ENCODE measurements at places on chromosomes 2 and 18.

DNA sequence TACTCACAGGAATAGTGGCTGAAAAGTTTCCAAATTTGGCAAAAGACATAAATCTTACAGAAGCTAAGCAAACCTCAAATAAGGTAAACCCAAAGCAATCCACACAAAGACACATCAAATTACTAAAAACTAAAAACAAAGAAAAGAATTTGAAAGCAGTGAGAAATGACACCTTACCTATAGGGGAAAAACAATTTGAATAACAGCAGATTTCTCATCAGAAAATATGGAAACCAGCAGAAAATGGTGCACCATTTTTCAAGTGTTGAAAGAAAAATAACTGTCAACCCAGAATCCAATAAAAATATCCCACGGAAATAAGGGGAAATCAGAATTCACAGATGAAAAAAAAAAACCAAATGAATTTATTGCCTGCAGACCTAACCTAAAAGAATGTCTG lies 138.6 kb downstream of the PIGN start:
- DNase-seq: no peak

DNA sequence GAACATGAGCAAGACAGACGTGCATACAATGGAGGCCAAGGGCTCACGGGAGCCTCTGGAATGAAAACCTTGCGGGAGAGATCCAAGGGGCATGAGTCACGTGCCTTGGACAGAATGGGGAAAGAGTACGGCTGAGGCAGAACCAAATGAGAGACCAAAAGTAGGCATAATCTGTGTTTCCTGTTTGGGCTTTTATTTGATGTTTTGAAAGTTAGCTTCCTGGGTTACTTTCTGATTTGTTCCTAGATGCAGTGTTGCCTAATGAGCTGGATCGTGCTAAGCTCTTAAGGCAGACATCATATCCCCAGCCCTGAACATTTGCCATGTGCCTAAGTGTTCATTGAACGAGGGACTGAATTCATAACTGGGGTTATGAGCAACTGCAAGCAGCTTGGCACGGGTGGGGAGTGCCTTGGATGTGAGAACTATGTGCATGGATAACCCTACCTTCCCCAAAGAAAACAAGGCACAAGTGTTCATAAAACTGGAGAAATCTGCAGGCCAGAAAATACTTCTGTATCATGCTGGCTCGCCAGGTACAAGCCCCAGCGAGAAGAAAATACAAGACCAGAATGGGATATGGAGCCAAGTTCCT lies 60.3 kb upstream of the RPL31 start:
- DNase-seq: no peak

GRCh38 chr2:37564356-37564755 lies 107.1 kb downstream of the CDC42EP3 start:
- DNase-seq: no peak

DNA sequence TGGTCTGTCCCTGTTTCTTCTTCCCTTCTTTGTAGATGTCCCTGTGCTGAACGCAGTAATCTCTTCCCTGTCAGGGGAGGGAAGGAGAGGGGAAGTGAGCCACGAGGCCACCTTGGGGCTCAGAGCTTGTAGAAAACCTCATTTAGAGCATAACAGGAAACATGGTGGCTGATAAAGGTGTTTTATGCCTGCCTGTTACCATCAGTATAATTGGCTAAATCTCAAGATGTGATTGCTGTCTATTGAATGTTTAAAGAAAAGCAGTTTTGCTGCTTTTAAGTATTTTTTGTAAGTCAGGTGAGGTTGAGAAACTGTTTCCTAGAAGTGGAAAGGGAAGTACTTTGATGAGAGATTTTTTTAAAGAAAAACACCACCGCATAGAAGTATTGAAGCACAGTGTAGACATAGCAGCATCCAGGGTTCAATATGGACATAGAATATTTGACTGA lies 59.7 kb upstream of the PDK1 start:
- DNase-seq: no peak

GRCh38 chr18:52715991-52716390 lies 376.0 kb downstream of the DCC start:
- no peak for DNase-seq

DNA sequence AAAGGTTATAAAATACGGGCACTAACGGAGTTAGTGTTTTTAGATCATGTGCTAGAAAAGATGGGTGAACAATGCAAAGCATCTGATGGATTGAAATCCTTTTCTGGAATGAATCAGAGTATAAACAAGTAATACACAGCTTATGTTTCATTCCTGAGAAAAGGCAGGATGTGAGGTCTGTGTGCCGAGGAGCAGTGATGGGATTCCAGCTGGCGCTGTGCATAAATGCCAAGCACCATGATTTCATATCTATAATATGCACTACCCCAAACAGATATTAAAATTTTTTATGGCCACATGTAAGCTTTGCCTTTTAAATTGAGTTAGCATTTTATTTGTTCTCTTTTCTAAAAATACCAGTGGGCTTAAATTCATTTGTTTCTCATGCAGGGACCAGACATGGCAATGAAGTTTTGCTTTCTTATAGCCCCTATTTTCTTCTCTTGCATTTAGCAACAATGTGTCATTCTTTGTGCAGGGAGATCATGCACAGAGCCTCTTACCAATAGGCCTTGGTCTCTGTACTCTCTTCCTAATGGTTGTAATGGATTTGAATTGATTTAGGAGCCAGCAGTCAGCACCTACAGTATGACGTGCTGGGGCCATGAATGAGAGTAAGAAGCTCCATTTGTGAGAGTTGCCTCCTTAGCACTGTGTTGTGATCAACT lies 323.9 kb downstream of the SLC8A1 start:
- no peak for DNase-seq

- DNase-seq: no peak
Measured at GRCh38 chr2:29192526-29192925, 77.3 kb downstream of the CLIP4 start.

DNA sequence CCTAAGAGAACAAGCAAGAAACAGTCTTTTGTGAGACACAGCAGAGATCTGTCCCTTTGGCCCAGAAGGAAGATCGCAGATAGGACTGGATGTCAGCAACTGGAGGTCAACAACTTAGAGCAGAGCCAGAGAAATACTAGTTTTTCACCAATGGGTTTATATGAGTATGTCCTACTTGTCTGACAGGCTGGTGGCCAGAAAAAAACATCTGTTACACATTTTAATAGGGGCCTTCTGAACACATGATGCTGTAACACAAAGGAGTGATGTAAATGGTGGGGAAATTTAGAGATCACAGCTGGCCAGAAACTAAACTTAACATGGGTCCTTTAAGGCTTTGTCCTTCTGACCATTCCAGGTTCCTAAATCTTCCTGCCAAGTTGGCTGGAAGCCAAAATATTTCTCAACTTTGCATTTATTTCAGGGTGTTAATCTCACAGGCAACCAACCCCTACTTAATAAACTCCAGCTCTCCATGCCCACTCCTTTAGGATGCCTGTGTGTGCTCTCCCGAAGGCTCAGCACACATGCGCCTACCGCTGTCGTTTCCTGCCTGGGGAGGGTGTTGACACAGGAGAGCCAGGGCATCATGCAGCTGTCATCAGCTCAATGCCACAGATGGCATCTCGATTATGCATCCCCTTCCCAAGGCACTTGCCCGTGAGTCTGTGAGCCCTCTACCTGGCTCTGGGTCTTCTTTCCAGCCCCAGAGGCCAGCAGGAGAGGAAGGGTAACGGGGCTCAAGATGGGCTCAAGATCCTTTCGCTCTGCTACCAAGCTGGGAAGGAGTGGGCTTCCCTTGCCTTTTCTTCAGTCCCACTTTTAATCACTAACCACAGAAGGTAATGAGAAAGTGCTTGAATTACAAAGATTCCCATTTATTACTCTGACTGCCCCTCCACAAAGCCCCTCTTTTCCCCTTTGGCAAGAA lies 252.5 kb downstream of the ETAA1 start:
- peak; percentile 83 for DNase-seq

DNA sequence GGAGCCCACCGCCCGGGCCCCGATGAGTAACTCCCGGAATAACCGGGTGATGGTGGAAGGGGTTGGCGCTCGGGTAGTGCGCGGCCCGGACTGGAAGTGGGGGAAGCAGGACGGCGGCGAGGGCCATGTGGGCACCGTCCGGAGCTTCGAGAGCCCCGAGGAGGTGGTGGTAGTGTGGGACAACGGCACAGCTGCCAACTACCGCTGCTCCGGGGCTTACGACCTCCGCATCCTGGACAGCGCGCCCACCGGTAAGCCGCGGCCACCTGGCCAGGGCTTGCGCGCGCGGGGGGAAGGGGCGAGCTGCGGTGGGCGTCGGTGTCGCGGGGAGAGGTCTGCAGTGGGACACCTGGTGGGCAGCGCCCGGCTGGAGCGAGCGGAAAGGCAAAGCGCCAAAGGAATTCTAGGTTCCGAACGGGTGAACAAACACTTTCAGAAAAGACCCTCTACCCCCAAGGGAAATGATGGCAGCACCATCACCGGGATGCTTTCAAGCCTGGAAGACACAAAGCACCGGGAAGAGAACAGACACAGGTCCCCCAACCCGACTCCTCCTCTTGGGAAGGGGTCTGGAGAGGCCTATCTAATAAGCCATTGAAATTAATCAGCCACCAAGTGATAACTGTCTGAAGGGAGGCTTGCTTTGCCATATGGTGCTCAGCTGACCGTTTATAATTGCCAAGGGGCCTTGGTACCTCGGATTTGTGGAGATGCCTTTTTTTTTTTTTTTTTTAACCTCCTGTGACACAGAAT lies 1.1 kb downstream of the MIB1 start:
- DNase-seq: peak; percentile 31

- no peak for DNase-seq
Measured at GRCh38 chr2:52563151-52563550, 1204.5 kb upstream of the CHAC2 start.

DNA sequence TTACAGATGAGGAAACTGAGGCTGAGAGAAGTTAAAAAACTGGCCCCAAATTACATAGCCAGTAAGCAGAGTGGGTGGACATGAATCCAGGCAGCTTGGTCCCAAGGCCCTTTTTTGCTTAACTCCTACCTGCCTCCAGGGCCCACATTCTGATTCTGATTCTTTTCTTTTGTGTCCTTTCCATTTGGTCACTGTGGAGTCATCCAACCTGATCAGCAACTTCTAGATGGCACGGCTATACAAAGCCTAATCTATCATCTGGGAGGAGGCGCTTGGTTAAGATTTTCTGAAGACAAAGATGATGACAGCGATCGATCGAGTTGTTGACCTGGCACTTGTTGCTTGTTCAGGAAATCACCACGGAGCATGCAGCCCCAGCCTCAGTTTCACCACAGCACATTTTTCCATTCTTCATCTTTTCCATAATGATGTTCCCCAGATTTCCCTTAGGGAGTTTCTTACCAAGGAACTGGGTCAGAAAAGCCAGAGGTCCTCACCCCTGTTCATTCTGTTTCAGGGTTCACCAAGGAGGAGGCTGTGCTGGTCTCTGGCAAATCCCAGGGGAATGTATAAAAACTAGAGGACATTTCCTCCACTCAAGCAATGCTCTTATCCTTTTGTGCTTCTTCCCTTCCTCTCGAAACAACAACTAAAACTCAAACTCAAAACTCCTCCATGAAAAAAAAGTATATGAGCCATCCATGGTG lies 6.9 kb upstream of the IGFBP2 start:
- no peak for DNase-seq

- no peak for DNase-seq
Measured at GRCh38 chr2:157321466-157321865, 4.2 kb downstream of the ERMN start.

DNA sequence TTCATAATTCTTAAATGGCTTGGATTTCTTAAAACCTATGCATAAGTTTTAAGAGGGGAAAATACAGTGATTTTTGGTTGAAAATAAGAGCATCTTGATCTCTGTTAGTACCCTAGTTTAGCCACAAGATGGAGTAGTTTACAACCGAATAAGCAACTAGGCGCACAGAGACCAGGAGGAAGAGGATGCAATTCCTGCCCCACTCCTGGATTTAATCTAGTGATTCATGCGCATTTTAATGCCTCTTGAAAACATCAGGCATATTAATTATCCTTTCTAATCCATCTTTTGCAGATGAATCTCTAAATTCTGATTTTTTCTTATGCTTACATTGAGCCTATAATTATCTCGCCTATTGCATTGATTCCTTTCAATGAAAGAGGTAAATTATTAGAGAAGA lies 76.7 kb downstream of the MRPS9 start:
- peak; percentile 23 for DNase-seq

GRCh38 chr2:74071426-74071825 lies 76.3 kb downstream of the BOLA3 start:
- no peak for DNase-seq

DNA sequence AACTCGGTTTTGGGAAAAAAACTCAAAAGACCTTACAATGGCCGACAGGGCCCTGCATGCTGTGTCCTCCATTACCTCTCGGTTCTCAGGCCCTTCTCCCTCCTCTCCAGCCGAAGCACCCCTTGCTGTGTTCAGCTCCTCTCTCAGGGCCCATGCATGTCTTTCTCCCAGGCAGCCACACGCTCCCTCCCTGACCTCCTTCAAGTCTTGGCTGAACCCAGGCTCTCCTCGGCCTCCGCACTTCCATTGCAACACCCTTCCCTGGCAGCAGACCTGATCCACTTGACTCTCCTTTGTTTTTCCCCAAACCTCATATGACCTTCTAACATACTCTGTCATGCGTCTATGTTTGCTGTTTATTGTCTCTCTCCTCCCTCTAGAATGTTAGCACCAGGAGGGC lies 114.0 kb downstream of the CYP26B1 start:
- DNase-seq: no peak

DNA sequence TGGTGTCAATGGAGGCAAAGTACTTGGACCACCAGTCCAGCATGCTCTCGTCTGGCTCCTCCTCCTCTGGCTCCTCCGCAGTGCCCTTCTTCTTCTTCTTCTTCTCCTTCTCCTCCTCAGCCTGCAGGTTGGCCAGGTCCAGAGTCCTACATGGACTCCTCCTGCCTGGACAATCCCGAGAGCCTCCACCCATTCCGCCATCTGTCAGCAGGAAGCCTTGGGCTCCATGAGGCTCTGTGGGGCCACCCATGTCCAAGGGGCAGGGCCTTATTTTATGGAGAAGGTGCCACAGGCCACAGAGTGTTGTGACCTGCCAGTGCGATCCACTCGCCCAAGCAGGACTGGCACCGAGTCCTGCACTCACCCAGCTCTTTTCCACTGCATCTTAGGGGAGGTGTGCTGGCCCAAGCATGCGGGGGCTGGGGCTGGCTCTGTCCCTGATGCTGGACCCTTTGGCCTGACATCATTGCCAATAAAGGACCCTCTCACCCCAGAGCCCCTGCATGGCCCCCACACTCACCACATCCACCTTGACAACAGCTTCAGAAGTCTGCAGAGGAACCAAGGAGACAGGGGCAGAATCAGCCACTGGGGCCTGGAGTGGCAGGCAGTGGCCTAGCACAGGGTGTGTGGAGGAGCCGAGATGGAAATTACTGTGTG lies 7.2 kb downstream of the OTOF start:
- no peak for DNase-seq

- DNase-seq: peak; percentile 72
Measured at GRCh38 chr2:15084826-15085489, 452.4 kb downstream of the LRATD1 start.

- DNase-seq: no peak
Measured at GRCh38 chr2:70941701-70942100, 6.0 kb downstream of the ATP6V1B1 start.

- DNase-seq: no peak
Measured at GRCh38 chr2:68811364-68811763, 59.8 kb downstream of the BMP10 start.

GRCh38 chr2:226466589-226466988 lies 333.0 kb downstream of the IRS1 start:
- DNase-seq: no peak

- DNase-seq: no peak
Measured at GRCh38 chr2:145412155-145412554, 892.2 kb upstream of the ZEB2 start.

All from left lung (tissue), 14 donors.